ENCODE measurements at places on chromosomes 7 and 10.

- DNase-seq: no peak
Measured at GRCh38 chr7:116955340-116955739, 2.0 kb downstream of the ST7 start.

- DNase-seq: no peak
Measured at GRCh38 chr7:87671-88070, 104.7 kb upstream of the FAM20C start.

DNA sequence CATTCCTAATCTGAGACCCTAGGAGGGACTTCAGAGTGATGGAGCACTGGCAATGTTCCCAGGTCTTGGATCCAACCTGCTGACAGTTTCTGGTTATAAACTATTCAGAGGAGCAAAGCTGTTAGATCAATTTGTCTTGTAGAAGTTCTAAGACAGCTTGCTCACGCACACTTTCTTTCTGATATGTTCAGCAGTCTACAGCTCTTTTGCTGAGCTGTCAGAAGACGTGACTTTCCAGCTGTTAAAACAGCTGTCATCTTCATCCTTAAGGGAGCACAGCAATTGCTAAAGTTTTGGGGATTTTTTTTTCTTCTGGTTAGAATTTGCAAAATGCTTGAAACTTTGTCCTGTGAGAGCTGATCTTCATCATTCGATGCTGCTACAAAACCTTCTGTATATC is 823.1 kb downstream of the SORCS1 start:
- DNase-seq: no peak

DNA sequence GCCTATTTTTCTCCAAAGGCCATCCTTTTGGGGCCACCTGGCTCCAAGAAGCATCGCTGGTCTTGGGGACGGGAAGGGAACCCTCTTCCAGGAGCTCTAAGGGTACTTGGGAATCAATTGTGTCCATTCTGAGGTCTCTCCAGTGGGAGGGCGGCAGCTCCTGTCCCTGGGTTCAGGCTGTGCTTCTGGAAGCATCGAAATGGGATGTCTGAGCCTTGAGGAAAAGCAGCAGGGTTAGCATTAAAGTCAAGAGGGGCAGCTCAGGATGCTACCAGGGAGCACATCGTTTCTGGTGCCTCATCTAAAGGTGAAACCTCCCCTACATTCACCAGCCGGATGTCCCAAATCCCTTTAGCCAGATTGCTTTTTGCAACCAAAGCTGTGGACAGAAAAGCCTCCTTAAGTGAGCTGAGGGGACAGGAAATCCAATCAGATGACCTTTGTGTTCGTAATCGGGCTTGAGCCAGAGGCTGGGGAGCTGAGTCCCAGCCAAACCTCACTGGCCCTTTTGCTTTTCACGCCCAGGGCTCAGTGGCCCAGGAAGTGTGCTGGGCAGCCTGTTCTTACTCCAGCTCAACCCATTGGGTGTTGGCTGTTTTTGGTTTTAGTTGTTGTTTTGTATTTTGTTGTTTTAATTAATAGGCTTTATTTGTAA is 88.8 kb upstream of the ANLN start:
- DNase-seq: no peak

GRCh38 chr10:101063548-101064414 is 2.0 kb downstream of the KAZALD1 start:
- no peak for DNase-seq

- DNase-seq: no peak
Measured at GRCh38 chr7:36280840-36281812, 108.5 kb upstream of the ANLN start.

GRCh38 chr7:156460858-156461627 is 179.5 kb upstream of the RNF32 start:
- peak; percentile 26 for DNase-seq

DNA sequence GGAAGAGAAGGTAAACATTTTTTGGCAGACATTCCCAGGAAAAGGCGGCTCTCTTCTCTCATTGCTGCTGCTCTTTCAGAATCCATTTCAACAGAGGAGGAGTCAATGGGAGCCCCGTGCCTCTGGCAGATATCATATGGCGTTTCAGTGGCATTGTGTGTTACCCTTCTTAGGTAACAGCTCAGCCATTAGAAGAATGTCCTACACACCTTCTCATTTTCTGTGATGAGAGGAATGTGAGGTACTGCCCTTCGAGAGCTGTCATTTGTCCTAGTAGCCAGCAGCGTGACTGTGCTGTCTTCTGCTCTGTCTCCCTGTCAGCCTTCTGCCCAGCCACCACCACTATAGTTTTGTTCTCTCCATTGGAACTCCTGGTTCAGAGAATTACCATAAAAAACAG is 102.4 kb downstream of the EGFR start:
- no peak for DNase-seq

- DNase-seq: no peak
Measured at GRCh38 chr7:36037121-36037662, 115.9 kb upstream of the EEPD1 start.
